CD8-positive, alpha-beta memory T cell (primary cell): ENCODE measurements at places on chromosomes 7 and 10.

- DNase-seq: no peak
Measured at GRCh38 chr10:63247771-63248170, 114.6 kb downstream of the NRBF2 start.

GRCh38 chr10:132457328-132458070 lies 60.5 kb downstream of the PWWP2B start:
- DNase-seq: no peak

GRCh38 chr10:34216348-34216945 lies 598.6 kb downstream of the PARD3 start:
- no peak for DNase-seq

DNA sequence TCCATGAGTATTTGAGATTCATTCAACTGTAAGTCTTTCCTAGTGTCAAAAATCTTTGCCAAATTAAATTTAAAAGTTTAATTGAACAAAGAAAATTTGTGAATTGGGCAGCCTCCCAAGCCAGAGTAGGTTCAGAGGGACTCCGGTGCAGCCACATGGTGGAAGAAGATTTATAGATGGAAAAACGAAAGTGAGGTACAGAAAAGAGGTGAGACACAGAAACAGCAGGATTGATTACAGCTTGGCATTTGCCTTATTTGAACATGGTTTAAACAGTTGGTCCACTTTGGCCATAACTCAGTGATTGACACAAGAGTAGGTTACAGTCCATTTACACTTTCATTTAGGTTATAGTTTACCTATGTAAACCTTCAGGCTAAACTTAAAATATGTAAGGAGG lies 465.8 kb downstream of the ARL4A start:
- no peak for DNase-seq

GRCh38 chr7:24227603-24228359 lies 56.2 kb upstream of the NPY start:
- DNase-seq: no peak

GRCh38 chr10:102509387-102509786 lies 5.6 kb downstream of the SUFU start:
- DNase-seq: no peak

- DNase-seq: no peak
Measured at GRCh38 chr7:108086546-108086945, 43.6 kb downstream of the LAMB4 start.

- DNase-seq: no peak
Measured at GRCh38 chr7:130356876-130357611, 12.4 kb downstream of the CPA5 start.

- no peak for DNase-seq
Measured at GRCh38 chr10:92552310-92552709, 21.6 kb downstream of the IDE start.

DNA sequence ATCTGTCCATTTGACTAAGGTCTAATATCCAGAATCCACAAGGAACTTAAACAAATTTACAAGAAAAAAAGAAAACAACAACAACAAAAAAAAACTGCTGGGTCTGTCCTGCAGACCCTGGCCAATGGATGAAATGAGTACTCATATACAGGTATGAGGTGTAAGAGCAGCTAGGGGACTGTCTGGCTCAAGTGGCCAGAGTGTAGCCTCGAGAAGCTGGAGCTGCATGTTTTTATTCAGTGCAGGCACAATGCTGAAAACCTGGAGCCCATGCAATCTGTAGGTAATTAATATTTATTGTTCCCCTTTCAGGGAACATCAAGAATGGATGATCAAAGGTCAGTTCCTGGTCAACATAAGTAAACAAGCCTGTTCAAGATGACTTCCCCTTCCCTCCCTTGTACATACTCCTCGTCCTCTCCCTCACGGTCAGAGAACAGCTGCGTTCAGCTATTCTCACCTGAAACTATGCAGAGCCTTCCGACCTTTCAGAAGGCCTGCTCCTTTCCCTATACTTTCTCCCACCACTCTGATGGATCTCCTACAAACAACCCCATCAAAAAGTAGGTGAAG lies 15.5 kb downstream of the CYP2C19 start:
- DNase-seq: no peak

DNA sequence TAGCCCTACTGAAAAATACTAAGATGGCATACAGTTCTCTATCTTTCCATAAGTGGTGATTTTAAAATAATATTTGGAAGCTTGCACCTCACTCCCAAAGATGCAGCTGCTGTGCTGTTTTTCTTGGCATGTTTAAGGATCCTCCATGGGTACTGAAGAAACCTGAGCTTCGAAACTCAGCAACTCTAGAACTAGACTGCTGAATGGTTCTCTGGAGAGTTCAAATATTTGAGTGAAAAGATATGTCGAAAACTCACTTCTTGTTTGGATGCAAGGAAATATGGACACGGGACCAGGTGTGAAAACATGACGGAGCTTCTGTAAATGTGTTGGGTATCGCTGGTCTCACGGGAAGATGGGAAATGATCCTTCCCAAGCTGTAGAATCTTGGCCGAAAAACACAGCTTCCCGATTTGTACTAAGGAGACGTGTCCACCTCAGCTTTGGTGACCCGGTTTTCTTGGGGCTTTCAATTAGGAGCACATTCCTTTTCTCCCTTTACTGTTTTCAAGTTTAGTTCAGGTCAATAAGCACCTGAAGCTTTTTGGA lies 543.8 kb upstream of the NRP1 start:
- DNase-seq: no peak
